ENCODE measurements at places on chromosomes 2 and 18. TPM values are rescaled to one million over a fixed set of nuclear protein-coding genes. Genes with fewer than 3 reads are reported as not detected.
A peak's percentile ranks its signal among the peaks of the same experiment; 100 is the strongest.

DNA sequence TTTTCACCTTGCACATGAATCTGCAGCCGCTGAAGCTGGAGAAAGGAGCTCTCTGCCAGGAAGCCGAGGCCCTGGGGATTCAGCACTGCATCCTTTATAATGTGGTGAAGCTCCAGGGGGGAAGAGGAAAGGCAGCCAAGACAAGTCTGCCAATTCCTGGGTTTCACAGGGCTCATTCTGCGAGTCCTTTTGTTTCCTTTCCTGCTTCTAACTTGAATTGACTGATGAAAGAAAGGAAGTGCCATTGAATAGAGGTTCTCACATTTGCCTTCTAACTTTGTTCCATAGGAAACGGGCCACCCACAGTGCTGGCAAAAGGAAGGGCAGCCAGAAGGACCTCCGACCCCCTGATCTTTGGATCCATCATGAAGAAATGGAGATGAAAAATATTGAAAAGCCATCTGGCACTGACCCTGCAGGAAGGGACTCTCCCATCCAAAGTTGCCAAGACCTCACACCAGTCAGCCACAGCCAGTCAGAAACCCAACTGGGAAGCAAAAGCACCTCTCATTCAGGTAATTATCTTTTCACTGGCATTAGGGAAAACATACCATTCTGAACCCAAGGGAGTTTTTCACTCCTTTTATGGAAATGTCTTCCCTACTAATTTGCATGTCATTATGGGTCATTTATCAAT is 765.4 kb downstream of the MBD2 start:
- DNase-seq = peak; percentile 5

DNA sequence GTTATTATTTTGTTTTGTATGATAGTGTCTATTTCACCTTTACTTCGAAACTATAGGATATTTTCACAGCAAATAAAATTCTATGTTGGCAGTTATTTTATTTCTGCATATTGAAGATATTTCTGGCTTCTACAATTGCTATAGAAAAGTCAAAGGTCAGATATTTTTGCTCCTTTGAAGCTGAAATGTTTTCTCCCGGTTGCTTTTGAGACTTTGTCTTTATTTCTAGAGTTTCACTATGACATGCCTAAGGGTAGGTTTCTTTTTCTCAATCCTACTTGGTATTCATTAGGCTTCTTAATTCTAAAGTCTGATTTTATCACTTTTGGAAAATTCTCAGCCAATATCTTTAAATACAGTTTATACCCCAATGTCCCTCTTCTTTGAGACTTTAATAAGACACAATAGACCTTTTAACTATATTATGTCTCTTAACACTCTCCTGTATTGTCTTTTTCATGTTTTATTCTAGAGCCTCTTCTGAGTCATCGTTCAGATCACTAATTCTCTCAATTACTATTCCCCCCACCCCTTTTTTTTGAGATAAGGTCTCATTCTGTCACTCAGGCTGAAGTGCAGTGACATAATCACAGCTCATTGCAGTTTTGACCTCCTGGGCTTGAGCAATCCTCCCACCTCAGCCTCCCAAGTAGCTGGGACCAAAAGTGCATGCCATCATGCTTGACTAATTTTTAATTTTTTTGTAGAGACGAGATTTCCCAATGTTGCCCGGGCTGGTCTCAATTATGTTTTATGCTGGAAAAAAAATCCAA is 50.5 kb downstream of the USP37 start:
- no peak for DNase-seq

DNA sequence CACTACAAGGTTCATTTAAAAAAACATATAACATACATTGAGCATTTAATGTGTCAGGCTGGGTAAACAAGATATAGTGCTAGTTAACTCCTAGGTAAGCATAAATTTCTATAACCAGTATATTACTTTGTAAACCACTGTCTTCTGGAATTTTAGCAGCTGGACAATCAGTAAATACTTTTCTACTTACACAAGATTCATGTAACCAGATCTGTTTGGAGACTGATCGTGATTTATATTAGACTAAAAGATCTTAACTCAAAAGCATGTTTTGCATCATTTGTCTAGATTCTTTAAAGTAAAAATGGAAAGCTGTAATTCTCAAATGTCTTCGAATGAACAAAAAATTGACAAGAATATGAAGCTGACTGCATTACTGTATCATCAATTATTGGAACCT is 941 bp upstream of the SGO2 start:
- DNase-seq = no peak

DNA sequence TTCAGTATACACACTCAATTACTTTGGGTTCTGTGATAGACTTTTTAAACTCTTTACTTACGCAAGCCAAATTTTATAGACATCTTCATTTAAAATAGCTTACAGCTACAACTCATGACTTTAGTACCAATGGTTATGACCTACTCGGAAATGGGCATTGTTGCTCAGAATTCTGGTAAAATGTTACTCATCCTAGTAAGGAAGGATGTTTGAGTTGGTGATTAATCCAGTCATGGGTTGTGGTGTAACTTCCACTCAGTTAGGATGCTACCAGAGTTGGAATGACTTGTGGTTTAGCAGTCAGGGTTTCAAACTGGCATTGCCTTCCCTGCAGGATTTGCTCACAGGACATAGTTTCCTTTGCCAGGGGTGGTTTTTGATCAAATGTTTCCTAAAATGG is 7.4 kb upstream of the NPC1 start:
- no peak for DNase-seq

DNA sequence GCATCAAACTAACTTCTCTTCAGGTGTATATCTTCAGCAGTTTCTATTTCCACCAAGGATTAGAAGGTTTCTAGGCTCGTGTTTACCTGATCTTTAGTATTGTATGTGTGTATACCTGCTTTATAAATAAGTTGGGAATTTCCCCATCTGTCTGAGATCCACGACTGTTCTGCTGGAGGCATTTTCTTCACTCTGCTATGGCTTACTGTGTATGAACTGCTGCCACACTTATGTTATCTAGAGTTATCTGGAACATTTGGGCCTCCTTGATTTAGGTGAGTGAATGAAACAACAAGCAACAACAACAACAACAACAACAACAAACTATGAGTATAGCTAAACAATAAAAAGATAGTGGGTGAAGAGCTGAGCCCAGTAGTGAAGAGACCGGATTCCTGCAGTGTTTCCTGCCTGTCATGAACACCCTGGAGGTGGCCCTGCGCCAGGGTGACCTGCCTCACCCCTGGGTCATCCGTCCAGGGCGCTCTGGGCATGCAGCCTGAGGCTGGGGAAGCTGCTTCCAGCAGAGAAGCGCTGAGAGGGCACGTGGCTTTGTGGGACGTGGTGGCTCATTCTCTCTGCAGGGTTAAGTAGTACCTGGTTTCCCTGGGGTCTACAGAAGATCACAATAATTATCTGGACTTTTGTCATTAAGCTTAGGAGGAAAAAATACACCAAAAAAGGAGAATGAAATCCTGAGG is 56.1 kb upstream of the GATA6 start:
- no peak for DNase-seq

- no peak for DNase-seq
These were observed 66.4 kb downstream of the EPAS1 start for GRCh38 chr2:46363535-46364170.

DNA sequence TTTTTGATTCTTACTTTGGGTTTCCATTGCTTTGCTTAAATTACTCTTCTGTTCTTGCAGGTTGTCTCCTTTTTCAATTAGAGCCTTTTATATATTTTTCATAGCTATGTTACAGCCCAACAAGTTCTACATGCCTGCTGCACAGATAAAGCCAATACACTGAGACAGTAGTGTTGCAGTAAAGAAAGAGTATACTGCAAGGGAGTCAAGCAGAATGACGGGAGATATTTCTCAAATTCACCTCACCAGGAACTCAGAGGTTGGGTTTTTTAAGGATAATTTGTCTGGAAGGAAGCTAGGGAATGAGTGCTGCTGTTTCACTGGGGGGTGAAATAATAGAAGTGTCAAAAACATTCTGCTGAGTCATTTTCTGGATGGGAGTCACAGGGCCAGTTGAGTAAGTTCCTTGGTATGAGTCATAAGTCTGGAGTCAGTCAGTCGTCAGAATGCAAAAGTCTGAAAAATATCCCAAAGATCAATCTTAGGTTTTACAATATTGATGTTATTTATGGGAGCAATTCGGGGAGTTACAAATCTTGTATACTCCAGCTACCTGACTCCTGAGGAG is 193.0 kb upstream of the RGPD4 start:
- no peak for DNase-seq

DNA sequence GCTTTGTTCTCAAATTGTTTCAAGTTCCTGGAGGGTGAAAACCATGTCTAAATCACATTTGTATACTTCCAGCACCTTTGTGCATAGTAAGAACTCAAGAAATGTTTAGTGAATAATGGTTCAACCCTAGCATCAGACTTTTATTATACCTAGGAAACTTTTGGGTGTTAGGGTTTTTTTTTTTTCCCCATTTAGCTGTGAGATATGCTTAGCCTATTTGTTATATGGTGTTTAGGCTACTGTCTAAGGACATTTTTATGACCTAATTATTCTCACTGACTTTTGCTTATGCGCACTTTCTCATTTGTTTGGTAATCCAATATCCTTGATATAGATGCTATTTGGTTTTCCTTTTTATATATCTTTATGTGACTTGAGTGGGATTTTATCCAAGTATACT is 164.7 kb downstream of the PHLPP1 start:
- DNase-seq = no peak

DNA sequence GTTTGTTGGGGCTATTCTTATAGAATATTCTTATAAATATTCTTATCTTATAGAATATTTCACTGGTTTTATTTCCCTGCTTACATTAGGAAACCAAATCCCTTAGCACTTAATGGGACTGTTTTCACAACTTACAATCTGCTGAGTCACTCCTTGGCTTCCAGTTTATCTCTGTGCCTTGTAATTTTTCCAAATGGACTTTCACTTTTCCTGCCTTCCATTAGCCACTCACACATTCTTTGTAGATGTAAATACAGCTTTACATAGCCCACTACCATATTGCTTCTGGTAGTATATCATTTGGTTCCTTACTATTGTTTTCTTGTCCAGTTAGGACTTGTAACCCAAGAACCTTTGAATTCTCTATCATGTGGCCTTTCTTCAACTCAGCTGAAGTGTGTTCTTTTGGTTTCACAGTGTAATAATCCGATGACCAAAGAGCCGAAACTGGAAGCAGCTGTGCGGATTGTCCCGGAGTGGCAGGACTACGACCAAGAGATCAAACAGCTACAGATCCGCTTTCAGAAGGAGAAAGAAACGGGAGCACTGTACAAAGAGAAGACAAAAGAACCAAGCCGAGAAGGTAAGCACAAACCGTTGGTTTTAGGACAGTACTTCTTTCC is 96.1 kb downstream of the UGGT1 start:
- DNase-seq = no peak

DNA sequence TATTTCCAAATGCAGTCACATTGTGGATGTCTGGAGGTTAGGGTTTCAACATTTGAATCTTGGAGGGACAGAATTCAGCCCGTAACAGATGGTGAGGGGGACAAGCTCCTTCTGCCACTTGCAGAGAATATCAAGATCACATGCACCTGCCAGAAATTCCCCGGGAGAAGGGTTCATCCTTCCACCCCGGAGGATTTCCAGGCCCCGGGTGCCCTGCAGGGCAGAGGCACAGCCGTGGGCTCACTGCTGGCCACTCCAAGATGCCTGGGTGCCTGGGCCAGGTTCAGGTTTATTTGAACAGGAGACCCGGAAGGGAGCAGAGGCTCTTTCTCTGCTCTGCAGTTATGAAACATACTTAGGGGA is 38.2 kb upstream of the MGAT4A start:
- no peak for DNase-seq

- no peak for DNase-seq
These were observed 10.5 kb downstream of the DRC1 start for GRCh38 chr2:26412091-26412673.

DNA sequence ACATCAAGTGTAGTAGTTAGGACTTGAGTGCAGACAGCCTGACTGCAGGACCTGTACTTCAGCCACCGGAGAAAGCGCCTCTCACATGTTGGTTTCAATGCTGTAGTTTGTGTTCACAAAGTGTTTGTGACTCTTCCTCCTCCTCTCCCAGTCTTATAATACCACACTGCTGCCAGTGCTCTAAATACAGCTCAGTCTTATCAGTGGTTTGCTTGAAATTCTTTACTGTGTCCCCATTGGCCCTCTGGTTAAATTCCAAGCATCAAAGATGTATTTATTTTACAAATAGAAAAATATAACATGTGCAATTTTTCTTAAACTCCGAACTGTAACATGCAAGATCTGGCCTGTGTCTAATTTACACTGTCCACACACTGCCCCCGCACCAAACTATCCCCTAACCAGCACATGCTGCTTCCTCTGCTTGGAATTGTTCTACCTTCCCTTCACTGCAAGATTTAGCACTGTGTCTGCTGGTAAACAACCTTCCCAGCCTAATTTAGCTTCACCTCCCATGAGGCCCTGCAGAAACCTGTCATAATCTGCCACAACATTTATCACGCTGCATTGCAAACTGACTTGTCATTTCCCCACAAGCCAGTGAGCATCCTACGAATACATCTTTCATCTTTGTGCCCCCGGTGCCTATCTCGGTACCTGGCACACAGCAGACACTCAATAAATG is 77.1 kb downstream of the SUMO1 start:
- no peak for DNase-seq

DNA sequence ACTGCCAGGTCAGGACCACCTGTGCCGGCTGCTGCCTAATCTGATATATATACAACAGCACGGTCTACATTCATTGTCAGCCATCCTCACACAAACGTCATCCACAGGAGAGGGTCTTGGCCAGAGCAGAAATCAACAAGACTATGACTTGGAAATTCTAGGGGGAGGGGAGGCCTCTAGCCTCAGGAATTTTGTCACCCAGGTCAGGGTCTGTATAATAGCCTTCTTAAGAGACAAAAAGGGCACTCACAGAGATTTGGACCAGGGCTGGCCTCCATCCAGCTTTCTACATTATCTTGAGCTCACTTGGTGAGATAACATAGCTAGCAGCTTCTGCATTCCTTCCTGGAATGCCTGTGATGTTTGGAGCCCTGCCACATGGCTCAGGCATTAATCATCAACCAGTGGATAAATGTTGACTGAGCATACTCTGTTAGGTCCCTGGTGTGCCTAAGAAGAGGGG is 50.4 kb upstream of the CTIF start:
- peak; percentile 83 for DNase-seq

Gene IL36B
- total RNA-seq = not detected

Gene C2orf66
- not detected for total RNA-seq

Gene TEKT4
- not detected for total RNA-seq

Gene ZC3H8
- 7.4 TPM for total RNA-seq

Gene MOGAT1
- not detected for total RNA-seq

Gene UGT1A9
- total RNA-seq = 9.8 TPM

Gene VWA3B
- total RNA-seq = not detected

Gene RSAD2
- total RNA-seq = 1.6 TPM

Gene INPP5D
- 2.9 TPM for total RNA-seq

All from hepatocyte (in vitro differentiated cells).